ENCODE measurements at places on chromosomes 16 and 17.

- DNase-seq: no peak
These were observed 4.7 kb upstream of the SLC13A2 start for GRCh38 chr17:28468781-28469180.

GRCh38 chr17:80307994-80308691 is 47.5 kb downstream of the RNF213 start:
- no peak for DNase-seq

GRCh38 chr17:43864161-43864984 is 17.4 kb downstream of the CD300LG start:
- DNase-seq: no peak

- DNase-seq: no peak
These were observed 66.1 kb downstream of the C16orf78 start for GRCh38 chr16:49439676-49440075.

- DNase-seq: no peak
These were observed 541 bp downstream of the GPT2 start for GRCh38 chr16:46884513-46885293.

DNA sequence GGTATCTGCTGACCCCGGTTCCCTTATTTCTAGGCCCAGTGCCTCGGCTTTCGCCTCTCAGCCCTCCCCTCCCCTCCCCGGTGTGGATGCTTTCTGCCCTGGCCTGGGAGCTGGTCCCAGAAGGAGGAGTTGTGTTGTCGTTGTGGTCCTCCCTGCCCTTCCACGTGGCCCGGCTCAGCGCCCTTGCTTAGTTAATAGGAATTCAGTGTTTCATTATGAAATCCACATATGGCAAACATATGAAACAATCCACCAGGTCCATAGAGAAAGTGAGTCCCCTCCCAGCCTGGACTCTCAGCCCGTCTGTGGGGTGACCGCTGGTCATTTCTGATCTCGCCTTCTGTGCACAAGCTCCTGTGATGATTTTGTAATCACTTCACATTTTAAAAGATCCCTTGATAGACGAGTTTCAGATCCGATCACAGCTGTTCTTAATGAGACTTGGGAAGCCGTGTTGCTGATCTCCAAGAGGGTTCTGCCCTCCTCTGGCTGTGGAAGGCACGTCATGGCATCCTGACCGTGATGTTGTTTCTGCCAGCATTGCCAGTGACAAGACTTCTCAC is 112.1 kb downstream of the BANP start:
- no peak for DNase-seq

DNA sequence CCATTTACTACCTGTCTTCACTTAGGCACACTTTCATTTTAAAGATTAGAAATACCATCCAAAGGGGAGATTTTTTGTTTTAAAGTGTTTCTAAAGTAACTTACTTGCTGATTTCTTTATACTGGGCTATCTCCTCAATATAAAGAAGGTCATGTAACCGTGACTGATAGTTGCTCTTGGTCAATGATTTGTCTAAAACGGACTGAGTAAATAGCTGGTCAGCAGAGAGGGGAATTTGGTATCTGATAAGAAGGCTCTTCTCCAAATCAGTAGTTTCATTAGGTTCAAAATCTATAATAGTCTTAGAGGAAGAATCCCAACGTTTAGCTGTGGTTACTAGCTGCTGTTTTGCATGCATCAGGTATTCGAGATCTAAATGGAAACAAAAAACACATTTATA is 66.4 kb downstream of the HELZ start:
- no peak for DNase-seq

GRCh38 chr17:57685499-57686132 is 59.5 kb downstream of the CCDC182 start:
- no peak for DNase-seq

- no peak for DNase-seq
These were observed 18.3 kb downstream of the CPNE7 start for GRCh38 chr16:89593841-89594240.

- DNase-seq: peak; percentile 16
These were observed 12.2 kb upstream of the NDRG4 start for GRCh38 chr16:58487566-58488351.
